ENCODE measurements at places on chromosomes 4 and X. TPM values are rescaled to one million over a fixed set of nuclear protein-coding genes. Genes with fewer than 3 reads are reported as not detected.

The NUDT11 gene
- total RNA-seq, result not detected

The DLG3 gene
- 14.5 TPM for total RNA-seq

The TRAPPC2 gene
- total RNA-seq, result 29.5 TPM

The DMP1 gene
- not detected for total RNA-seq

DNA sequence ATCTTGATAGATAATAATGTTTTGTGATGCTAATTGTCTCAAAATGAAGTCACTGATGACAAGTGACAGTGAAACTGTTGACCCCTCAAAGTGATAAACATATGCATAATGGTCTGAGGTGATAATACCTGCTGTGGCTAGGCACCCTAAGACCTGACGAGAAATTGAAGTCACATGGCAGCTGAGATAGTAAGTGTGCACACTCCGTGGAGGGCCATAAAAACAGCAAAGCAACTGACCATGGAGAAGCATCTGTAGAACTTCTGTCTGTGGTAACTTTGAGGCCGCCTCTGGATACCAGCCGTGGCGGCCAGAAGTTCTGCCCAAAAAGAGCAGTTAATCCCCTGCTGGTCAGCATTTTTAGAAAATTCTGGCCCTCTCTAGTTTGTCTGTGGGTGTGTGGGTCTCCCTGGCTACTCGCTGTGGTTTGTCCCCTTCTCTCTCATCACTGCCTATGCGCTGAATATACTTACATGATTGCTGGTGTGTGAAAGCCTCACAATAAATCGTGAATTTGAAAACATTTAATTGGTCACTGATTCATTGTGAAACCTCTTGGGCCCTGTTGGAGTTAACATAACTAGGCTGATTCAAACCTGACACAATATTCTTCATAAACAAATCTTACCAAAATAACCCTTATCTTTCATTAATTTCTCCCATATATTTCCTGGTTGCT lies 50.6 kb downstream of the CCDC149 start:
- no peak for DNase-seq
